ENCODE measurements at places on chromosomes 1 and 21.

DNA sequence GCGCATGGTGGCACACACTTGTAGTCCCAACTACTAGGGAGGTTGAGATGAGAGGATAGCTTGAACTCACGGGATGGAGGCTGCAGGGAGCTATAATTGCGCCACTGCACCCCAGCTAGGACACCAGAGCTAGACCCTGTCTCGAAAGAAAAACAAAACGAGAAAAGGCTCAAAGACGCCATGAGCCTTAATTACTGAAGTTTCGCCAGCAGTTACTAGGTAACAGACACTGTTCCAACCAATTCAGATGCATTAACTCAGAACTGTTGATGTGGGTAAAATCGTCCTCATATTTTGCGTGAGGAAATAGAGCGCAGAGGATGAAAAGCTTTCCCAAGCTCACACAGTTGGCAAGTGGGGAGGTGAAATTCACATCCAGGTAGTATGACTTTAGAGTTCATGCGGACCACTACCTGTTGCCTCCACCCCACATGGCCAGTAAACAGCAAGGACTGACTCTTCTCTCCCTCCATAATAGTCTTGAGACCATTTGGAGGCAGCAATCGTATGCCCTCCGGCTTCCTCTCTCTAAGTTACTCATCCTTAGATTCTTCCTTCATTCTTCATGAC is 40.1 kb downstream of the INAVA start:
- DNase-seq, result no peak

GRCh38 chr1:81805537-81806431 is 5.0 kb downstream of the ADGRL2 start:
- no peak for DNase-seq

- no peak for DNase-seq
Measured at GRCh38 chr1:230618537-230618936, 23.7 kb upstream of the COG2 start.

GRCh38 chr1:7871136-7871535 is 18.3 kb upstream of the UTS2 start:
- no peak for DNase-seq

- DNase-seq, result no peak
Measured at GRCh38 chr21:31514598-31514997, 144.9 kb upstream of the SOD1 start.

- no peak for DNase-seq
Measured at GRCh38 chr21:41018431-41018830, 149.5 kb upstream of the BACE2 start.

DNA sequence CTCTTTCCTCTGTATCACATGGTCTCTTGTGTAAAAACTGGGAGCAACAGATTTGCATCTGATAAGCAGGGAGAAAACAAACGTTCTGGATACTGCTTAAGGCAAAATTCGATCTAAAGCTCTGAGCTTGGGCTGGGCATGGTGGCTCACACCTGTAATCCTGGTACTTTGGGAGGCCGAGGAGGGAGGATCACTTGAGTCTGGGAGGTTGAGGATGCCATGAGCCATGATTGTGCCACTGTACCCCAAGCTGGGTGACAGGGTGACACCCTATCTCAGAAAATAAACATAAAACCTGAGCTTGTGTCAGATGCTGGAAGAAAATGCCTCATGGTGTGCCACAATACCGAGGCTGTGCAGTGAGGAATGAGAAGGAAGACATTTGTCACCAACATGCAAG is 73.9 kb downstream of the SCCPDH start:
- DNase-seq, result no peak

DNA sequence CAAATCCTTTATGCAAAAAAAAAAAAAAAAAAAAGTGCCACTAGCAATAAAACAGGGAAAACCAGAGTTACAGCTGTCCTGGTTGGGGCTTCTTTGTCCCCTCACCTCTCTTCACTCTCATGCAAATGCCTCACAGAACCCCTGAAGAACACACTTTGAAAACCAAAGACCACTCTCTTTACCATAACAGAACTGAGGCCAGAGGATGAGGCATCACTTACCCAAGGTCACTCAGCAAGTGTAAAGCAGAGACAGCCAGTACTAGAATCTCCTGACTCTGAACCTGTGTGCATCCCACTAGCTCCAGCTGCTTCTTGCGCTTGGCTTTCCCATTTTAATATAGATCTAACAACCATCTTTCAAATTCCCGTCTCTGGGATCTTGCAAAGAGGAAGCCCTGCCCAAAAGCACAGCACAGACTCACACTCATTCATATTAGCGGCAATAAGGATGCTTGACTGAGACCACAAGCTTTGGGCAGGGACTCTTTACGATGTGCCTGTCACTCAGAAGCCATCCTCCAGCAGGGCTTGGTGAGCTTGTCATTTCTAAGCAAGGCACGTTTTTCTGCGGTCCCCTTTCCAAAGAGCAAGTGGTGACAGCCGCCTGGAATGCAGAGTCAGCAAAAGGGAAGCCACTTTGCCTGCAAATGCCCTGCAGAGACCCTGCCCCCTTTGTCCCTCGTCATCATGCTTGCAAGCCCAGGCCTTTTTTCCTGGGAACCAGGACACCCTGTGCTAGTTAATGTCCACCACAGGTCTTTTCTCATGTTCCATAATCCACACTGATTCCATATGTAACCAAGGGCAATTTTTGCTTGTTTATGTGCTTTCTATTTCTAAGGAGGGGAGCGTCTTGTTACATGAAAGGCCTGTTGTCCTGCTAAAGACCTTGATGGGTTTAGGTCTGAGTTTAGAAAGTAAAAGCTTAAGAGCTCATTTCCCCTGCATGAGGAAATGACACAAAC is 76.5 kb upstream of the NFIA start:
- DNase-seq, result no peak

DNA sequence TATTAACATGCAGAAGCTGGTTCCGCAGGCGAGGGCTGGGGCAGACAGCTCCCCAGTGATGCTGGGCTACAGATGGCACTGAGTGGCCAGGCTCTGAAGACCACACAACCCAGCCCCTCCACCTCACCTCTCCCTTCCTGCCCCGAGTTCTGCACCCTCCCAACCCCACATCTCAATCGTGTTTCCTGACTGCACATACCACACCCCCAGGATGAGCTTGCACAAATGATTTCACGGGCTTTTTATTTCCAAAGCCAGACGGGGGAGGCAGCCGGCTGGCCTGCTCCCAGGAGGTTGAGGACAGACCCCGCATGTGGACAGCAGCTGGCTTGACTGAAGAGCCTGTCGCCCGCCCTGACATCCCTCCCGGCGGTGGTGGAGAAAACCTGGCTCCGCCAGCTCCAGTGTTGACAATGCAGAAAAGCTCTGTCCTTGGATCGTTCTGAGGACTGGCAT is 21.4 kb upstream of the ALDH4A1 start:
- no peak for DNase-seq

- no peak for DNase-seq
Measured at GRCh38 chr21:27301220-27301619, 334.3 kb upstream of the ADAMTS5 start.

- peak; percentile 68 for DNase-seq
Measured at GRCh38 chr1:150233359-150234308, 2.3 kb downstream of the ANP32E start.

DNA sequence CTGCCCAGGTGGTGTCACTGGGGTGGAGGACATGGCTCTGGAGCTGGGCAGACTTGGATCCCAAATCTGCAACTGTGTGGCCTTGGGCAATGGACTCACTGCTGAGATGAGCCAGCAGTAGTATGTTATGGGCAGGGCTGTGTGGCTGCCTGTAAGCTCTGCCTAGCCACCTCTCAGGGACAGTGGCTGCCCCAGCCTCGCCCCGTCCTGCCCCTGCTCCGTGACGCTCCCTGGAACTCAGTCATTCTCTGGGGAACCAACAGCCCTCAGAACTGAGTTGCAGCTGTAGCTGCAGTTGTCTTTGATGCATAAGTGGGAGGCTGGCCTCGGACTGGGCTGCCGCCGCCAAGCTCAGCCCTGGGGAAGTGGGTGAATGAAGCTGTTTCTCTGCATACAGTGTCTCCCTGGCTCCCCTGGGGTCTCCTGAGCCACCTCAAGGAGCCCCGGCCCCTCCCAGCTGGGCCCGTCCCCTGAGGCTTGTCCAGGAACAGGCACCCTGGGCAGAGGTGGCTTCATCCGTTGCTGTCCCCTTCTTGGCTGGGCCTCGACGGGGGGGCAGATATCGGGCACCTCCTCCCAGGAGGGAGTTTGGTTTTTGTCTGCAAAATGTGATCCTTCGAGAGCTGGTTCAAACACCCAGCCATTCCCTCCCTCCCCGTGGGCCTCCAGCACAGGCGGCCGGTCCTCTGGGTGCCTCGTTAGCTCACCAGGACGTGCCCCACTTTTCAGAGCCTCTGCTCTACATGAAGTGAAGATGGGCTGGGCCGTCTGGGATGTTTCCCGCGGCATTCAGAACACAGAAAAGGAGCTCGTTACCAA is 26.2 kb upstream of the PLCH2 start:
- DNase-seq, result no peak

DNA sequence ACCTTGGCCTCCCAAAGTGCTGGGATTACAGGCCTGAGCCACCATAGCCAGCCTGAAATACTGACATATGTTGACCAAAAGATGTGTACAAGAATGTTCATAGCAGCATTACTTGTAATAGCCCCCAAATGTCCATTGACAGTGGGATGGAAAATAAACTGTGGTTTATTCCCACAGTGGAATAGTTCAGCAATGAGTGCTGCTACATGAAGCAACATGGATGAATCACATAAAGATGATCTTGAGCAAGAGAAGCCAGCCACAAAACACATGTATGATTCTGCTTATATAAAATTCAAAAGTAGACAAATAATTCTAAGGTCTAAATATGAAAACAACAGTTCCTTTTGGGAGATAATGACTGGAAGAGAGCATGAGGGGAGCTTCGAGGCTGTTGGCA is 9.1 kb upstream of the CREG1 start:
- DNase-seq, result no peak

DNA sequence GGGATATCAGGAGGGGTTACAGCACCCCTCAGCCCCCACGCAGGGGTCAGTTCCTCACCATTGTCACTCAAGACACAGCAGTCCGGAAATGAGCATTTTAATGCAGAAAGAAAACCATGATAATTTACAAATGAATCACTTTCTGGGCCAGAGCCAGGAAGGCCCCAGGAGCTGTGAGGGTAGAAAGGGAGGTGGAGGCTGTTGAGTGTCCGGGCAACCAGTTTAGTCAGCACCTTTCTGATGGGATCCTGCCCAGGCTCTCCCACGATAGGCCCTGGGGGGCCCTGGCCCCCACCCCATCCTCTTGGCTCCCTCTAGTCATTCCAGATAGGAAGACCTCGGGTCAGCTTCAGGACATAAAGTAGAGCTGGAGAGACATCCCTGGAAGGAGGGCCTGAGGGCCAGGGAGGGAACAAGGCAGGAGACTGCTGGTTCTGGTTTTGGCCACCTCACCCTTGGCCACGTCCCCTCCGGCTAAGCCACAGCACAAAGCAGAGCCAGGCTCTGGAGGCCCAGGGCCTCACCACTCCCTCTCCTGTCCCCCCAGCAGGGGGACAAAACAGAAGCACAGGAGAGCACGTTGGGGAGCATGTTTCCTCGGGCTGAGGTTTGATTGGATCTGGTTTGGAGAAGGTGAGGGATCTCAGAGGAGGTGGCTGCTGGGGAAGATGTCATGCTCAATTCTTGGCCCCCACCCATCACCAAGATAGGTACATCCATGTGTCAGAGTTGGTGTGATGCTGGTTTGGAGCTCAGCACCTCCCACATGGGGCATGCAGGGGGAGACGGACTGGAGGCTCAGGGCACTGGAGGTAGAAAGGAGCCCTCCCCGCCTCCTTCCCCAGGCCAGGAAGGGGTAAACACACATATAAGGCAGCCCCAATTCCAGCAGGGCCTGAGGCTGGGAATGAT is 20.6 kb downstream of the ETNK2 start:
- no peak for DNase-seq

DNA sequence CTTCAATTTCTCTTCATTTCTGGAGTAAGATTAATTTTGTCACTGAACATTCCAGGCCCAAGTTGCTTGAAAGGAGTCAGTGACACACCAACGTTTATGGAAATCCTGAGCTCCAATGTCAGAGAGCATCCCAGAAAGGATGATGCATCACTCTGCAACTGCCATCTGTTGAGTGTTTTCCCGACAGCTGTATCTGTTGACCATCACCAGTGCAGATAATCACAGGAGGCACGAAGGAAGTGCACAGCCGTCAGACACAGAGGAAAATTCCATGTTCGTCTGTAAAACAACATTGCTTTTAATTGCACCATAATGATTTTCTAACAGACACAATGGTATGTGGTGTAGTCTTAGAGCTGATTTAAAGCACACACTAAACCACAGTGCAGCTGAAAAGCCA is 376.7 kb upstream of the ADGRL2 start:
- DNase-seq, result no peak

DNA sequence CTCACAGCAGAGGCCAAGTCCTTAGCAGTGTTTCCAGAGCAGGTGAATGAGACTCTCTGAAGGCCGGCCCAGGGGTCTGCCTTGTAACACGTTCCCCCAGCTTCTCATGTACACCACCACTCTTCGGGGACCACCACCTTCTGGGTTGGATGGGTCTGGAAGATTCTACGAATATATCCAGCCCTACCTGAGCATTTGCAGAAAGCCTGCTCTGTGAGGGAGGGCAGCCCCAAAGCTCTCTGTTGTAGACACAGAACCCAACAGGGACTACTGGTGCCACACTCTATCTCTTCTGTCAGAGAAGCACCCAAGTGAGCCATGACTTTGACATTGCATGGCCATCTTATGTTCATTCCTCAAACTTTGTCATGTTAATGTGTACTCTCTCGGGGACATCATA is 61.8 kb downstream of the CD247 start:
- DNase-seq, result no peak

DNA sequence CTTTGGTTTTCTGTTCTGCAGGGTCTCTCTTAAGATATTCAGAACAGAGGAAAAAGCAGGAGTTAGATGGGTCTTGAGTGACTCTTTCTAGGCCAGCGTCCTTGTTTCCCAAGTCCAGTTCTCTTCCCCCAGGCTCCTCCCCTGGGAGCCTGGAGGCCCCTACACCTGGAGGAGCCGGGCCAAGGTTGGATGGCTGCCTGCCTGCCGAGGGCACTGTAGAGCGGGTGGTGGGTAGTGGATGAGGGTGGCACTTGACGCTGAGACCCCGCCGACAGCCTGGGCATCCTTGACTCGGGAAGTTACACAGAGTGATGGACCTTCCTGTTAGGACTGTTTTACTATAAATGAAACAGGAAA is 17.4 kb upstream of the KANK4 start:
- no peak for DNase-seq

DNA sequence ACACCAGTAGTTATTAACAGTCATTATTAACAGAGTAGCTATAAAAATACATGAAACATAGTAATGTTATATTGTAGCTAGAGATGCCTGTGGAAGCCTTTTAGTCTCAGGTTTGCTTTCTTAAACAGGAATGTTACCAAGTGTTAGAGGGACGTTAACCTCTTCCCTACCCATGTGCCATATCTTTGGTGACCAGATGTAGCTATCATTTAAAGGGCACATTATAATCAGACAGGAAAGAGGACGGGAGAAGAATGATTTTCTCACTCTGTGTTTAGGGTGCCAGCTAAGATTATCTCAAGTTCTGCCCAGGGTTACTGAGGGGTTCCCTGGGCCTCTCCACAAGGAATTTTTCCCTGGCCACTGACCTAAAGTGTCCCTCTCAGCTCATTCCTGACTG is 20.9 kb upstream of the UBL4B start:
- no peak for DNase-seq

GRCh38 chr1:43582162-43582566 is 51.5 kb downstream of the PTPRF start:
- DNase-seq, result peak; percentile 21

GRCh38 chr1:221992427-221992826 is 250.5 kb upstream of the DUSP10 start:
- DNase-seq, result no peak
